H1 (cell line): ENCODE measurements at places on chromosomes 11 and 22.

GRCh38 chr11:5232821-5233220, 1.5 kb downstream of the HBD start:
- DNase-seq = no peak

- DNase-seq = no peak
Observed at GRCh38 chr11:74721479-74721835, 9.8 kb downstream of the CHRDL2 start.

GRCh38 chr11:30560206-30561106, 25.7 kb downstream of the MPPED2 start:
- DNase-seq = no peak

GRCh38 chr11:124310721-124311120, 3.0 kb downstream of the OR8D1 start:
- DNase-seq = no peak

- no peak for DNase-seq
Observed at GRCh38 chr22:28137036-28137435, 218.0 kb upstream of the PITPNB start.

DNA sequence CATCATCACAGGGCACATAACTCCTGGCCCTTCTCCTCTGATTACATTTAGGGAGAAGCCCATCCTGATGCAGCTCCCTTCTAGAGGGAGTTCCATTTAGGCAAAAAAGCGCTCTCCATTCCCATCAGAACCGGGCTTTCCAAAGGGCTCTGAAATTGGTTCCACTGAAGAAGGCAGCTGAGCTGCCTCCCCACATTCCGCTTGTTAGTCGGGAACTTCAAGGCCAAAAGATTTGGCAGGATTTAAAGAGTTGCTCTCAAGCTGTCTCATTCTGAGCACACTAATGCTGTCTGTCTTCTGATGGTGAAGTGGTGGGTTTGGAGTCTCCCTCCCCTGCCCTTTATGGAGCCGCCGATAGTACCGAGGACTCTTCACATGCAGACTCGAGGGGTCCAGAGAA, 26.6 kb upstream of the CABP7 start:
- DNase-seq = no peak

- DNase-seq = no peak
Observed at GRCh38 chr11:31875866-31876560, 64.9 kb upstream of the PAX6 start.

DNA sequence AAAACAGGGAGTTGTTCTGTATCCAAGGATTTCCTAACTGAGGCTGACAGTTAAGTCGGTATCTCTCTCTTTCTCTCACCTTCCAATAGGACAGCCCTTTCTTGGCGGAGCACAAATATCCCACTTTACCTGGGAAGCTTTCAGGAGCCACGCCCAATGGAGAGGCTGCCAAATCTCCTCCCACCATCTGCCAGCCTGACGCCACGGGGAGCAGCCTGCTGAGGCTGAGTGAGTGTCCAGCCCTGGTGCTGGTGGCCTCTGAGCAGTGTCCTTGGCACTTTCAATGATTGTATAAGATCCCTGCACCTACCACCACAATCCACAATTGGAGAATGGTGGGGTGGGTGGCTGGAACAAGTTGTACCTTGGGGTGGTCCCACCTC, 33.7 kb downstream of the CYB5R2 start:
- DNase-seq = no peak

DNA sequence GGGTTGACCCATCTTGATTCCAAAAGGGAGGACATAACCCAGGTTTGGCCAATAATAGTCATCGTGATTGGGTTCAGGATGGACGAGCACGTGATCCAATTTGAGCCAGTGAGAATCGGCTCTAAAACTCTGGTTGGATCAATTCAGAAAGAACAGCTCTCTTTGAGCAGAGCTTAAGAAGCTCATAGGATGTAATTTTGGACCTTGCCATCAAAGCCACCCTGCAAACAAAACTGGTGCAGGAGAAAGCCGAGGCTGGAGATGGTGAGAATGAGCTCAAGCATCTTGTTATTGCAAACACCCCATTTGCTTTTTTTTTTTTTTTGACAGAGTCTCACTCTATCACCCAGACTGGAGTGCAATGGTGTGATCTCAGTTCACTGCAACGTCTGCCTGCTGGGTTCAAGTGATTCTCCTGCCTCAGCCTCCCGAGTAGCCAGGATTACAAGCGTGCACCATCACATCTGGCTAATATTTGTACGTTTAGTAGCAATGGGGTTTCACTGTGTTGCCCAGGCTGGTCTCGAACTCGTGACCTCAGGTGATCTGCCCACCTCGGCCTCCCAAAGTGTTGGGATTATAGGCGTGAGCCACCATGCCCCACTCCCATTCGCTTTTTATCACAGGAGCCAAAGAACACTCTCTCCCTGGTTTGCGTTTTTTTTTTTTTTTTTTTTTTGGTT, 13.8 kb upstream of the MIAT start:
- DNase-seq = no peak

DNA sequence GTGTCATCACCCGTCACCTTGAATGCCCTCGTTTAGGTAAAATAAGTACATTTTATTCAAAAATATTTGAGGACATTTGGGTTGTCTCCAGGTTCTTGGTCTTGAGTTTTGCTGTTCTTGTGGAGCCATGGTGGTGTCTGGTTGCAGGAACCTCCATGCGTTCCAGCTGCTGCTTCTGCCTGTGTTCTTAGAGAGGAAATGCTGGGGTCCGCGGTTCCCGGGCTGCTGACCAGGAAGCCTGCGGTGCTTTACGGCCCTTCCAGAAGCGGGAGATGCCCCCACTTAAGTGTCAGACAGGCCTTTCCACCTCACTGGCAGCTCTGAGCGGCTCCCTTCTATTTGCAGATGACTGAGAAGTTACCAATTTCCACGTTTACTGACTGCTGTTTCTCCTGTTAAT, 66.8 kb downstream of the LRP5 start:
- no peak for DNase-seq

DNA sequence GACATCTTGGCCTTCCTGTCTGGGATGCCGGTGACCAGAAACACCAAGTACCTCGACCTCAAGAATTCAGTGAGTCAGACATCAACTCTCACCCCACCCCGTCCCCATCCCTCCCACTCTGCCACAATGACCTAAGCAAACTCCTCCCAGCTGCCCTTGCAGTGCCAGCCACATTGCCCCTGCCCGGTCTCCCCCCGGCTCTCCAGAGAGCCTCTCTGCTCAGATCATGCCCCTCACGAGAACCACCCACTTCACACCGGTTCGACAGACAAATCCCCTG, 23.6 kb upstream of the MYRF start:
- no peak for DNase-seq

- no peak for DNase-seq
Observed at GRCh38 chr11:67261946-67262681, 4.2 kb upstream of the GRK2 start.
